Activated T-cell treated with anti-CD3 and anti-CD28 coated beads for 1 hour (primary cell): ENCODE measurements at places on chromosomes 6 and 20.

GRCh38 chr6:117142995-117143394, 122.4 kb upstream of the VGLL2 start:
- DNase-seq = no peak

- no peak for DNase-seq
These were observed 24.2 kb downstream of the PRPH2 start for GRCh38 chr6:42698217-42698616.

- DNase-seq = no peak
These were observed 261.4 kb downstream of the SLC35F1 start for GRCh38 chr6:118168421-118168820.

GRCh38 chr20:33679758-33680485, 5.7 kb upstream of the NECAB3 start:
- DNase-seq = no peak

DNA sequence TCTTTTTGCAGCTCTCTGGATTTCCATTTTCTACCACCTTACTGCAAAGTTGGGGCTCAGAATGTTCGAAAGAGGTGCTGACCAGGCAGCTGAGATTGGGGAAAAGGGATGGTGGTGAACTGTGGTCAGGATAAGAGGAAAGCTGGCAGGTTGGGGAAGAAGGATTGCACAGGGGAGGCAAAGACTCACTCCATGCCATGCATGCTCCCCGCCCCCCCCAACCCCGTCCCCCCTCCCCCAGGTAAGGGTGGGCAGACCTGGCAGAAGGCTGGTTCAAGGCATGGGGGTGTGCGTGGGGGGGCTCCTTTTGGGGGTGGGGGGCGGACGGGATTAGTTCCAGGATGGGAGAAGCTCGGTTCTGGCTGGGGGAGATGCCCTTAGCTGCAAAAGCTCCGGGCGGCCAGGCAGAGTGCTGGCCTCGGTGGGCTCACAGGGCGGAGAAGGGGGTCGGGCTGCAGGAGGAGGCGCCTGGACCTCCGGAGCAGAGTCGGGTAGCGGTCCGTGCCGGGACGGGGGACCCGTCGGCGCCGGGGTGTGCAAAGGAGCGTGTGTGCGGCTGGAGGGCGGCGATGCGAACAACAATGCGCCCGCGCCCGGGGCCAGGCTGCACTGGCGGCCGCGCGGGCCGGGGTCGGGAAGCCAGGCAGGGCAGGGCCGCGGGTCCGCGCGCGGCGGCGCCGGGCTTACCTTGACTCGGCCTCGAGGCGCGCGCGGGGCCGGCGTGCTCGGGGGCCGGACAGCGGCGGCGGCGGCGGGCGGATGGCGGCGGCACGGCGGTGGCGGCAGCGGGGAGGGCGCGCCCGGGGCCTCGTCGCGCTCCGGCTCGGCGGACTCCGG, 880 bp downstream of the ADNP start:
- peak; percentile 17 for DNase-seq

GRCh38 chr6:141726248-141726647, 406.5 kb upstream of the GJE1 start:
- DNase-seq = no peak

GRCh38 chr6:1763404-1763803, 153.7 kb downstream of the FOXC1 start:
- no peak for DNase-seq

- DNase-seq = no peak
These were observed 30.4 kb downstream of the PSMB1 start for GRCh38 chr6:170522565-170523183.

GRCh38 chr20:16106191-16106849, 466.9 kb downstream of the KIF16B start:
- DNase-seq = no peak

GRCh38 chr20:48196486-48196885, 411.2 kb upstream of the SULF2 start:
- DNase-seq = no peak

- DNase-seq = no peak
These were observed 72.9 kb downstream of the TCP11 start for GRCh38 chr6:35068206-35068605.

DNA sequence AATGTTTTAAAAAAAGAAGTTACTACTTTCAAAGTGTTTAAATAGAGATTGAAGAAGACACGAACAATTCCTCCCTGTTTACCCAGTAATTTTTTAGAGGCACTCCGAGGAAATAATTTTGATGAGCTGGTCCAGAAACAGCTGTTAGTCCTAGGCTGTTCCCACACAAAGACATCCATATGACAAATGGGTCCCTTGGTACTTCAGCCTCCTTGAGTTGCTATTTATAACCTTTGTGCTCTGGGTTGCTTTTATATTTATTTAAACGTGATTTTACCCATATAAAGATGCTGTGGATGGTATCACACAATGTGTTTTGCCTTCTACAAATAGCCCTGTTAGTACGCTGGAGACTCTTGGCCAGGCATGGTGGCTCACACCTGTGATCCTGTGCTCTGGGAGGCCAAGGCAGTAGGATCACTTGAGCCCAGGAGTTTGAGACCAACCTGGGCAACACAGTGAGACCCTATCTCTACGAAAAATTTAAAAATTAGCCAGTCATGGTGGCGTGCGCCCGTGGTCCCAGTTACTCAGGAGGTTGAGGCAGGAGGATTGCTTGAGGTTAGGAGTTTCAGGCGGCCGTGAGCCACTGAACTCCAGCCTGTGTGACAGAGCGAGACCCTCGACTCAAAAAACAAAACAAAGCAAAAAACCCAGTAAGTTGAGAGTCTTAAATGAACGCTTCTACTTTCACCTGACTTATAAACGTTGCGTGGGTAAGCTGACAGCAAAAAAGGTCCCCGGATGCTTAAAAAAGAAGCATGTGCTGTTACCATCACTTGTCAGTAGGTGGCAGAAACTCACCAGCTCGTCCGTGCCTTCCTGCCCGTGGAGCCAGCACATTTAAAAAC, 56.9 kb upstream of the ARMH2 start:
- DNase-seq = peak; percentile 46

DNA sequence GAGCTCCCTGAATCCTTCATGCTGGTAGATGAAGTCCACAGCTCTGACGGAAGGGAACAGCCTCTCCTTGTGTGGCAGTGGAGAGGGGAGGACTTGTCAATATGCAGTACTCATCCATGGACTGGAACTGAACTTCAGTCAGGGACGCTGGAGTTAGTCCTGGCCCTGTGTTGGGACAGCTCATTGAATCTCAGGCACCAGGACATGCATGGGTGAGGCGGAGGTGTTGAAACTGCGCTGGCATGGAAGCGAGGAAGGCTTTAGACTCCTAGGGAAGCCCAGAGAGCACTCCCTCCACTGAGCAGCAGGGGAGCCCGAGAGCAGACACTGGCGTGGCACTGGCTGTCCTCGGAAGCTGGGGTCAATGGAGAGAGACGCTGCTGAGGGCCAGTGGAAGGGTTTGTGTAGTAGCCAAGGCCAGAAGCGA, 161.3 kb upstream of the GGTLC1 start:
- no peak for DNase-seq

DNA sequence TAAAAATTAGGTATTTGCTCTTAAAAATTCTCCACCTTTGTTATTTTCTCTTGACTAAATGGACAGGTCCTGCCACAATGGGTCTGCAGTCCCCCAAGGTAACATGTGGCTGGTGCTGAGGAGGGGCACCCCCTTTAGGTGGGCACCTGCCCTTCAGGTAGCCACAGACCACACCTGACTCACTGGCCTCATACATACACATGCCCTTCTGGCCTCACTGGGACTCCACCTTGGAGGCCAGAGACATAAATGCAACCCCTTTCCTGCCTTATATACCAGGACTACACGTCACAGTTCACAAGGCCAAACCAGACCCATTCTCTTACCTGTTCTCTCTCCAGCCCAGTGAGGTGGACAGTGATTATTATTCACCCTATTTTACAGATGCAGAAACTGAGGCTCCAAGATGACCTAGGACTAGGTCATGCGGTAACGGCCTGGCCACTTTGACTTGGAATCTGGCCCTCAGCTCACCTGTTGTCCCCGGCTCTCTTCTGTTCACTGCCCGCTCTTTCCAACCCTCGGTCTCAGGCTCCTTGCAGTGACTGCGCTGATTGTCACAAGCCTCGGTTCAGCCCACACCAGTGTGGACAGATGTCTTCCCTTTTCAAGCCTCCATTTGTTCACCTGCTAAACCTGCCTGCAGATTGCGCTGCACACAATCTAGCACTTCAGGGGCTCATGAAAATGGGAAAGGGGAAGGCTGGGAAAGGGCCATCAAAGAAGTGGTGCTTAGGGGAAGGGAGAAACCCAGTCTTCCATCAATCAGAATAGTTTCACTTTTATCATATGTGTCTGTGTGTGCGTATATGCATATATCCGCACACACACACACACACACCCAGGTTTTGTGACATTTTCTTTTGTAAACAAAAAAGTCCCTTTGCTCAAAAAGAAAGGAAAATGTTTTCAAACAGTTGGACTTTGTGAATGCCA, 121.7 kb downstream of the BCAS1 start:
- DNase-seq = no peak

DNA sequence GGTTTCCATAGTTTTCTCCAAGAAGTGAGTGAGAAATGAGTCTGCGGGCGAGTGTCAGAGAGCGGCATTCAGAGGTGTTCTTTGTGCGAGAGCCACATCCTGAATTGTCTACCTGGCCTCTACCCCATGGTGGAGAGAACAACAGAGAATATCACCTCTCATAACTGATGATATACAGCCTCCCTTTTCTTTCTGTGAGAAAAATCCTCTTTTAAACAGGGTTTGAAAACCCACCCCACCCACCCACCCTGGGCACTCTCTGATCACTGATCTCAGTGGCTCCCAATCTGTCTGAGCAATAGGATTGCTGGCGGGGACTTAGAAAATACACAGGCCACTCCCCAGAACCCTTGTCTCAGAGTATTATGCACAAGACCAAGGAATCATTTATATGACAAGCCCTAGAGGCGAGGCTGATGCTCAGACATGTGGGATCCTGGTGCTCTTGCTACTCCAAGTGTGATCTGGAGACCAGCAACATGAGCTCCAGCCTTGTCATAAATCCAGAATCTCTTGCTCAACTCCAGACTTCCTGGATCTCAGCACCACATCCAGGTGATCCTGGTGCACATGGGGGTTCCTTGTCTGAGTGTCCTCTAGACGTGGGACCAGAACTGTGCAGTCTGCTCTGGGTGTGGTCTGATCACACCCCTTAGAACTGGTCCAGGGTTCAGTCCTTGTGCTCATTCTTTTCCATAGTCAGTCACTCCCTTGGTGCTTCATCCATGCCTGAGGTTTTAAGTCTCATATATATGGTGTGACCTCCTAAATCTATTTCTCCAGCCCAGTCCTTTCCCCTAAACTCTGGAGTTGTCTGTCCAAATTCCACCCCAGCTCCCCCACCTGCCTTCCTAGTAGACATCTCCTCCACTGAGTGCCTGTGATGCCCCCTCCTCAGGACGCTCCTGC, 5.3 kb downstream of the HLA-B start:
- no peak for DNase-seq

- no peak for DNase-seq
These were observed 28.7 kb downstream of the OLIG3 start for GRCh38 chr6:137465378-137466009.
